ENCODE measurements at places on chromosomes 3 and 15.

GRCh38 chr3:76570436-76571057 lies 469.4 kb upstream of the ROBO2 start:
- no peak for DNase-seq

DNA sequence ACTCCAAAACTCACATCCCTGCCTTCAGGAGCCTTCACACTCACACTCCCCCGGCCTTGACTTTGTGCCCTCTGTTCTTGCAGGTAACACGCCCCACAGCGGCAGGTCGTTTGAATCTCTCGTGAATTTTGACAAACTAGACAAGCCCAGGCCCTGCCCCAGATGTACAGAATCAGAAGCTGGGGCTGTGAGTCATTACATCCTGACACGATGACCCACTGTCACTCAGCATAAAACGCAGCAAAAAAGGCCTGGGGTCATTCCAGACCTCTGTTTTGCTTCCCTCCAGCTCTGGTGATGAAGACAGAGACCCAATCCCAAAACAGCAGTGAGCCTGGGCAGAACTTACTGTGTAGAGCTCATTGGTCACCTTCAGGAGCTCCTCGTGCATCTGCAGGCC lies 116.4 kb upstream of the RAD18 start:
- DNase-seq, result no peak

DNA sequence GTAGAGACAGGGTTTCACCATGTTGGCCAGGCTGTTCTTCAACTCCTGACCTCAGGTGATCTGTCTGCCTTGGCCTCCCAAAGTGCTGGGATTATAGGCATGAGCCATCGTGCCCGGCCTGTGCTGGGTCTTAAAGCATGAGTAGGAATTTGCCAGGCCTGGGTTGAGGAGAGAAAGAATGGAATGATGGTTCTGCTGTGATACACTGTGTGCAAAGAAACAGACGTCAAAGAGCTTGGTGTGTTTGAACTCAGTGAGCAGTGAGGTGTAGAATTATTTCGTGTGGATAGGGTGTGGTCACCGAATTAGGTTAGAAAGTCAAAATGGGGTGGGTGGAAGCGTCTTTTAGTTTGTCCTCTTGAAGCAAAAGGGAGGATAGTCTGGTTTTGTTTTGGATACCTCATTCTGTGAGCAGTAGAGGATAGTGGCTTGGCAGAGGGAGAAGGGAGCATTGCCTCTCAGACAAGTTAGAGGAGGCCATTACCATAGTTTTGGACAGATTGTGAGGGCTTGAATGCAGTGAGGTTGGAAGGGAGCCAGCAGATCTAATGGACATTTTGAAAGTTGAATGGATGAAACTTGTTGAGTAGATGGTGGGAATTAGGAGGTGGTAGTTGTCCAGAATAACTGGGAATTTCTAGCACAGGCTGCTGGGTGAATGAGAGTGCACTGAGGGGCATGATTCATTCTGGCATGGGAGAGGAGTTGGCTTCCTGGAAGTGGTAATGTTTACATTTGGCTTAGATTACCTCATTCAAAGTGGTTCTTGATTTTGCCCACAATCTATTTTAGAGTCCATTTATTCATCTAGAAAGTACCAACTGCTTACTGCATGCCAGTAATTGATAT lies 27.2 kb downstream of the AKAP13 start:
- no peak for DNase-seq

DNA sequence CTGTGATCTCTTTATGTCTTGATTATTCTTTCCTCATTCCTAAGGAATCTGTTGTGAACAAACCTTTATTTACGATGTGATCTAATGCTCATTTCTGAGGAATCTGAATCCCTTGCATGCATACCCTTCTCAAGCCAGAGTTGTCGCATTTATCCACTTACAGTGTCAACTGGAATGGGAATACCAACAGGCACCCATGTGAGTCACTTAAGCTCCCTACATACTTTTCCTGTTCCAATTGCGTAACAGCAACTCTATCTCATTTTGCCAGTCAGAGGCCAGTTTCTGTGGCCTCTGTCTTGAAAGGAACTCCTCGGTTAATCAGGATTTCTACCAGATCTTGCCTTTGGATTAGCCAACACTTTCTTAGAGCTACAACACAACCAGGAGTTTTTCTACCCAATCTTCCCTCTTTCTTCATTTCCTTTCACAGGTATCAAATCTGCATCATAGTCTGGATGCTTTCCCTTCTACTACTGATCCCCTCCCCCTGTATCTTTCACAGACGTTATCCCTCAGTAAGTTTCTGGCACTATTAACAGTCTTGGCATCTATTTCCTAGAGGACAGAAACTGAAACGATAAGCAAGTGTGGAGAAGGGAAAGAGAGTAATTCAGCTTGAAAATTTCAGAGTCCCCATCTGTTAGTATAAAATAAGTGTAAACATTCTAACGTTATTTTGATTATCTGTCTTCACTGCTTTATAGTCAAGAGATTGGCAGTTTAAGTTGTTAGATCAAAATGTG lies 66.8 kb upstream of the BCHE start:
- no peak for DNase-seq

GRCh38 chr3:30730967-30731366 lies 124.6 kb downstream of the TGFBR2 start:
- no peak for DNase-seq

- no peak for DNase-seq
Measured at GRCh38 chr15:50624616-50625168, 61.9 kb downstream of the TRPM7 start.

DNA sequence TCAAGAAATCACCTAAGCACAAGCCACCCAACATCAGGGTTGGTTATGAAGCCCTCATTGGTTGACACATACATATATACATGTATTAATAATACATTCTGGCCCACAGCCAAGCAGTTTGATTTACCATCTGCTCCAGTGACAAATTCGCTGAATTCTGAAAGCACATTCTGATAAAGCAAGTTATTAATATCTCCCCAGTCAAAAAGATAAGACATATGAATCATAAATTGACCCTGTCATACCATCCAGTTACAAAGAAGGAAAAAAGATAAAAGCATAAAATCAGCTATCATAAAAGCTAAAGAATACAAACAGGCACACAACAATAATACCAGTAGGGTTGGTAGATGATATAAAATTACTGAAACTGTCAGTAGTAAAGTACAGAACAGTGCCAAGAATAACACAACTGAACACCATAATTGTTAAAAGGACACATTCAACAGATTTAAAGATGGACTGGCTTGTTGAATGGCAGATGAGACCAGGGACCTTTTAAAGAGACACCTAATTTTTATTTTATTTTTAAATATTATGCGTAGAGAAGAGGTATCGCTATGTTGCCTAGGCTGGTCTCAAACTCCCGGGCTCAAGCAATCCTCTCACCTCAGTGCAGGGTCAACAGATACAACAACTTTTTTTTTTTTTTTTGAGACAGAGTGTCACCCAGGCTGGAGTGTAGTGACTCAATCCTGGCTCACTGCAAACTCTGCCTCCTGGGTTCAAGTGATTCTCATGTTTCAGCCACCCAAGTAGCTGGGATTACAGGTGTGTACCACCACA lies 7.7 kb downstream of the SNX4 start:
- no peak for DNase-seq

DNA sequence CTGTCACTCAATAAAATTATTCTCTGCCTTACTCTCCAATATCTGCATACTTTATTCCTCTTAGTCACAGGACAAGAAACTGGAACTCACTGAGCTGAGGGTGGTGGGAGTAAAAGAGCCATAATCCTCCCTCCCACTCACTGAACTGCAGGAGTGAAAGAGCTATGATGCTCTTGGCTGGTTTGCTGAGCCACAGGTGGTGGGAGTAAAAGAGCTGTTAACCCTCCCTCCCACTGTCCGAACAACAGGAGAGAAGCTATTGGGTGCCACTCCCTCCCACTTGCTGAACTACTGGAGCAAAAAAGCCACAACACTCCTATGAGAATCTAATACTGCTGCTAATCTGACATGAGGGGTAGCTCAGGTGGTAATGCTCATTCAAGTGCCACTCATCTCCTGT lies 391.0 kb downstream of the NSUN3 start:
- DNase-seq, result no peak
